ENCODE measurements at places on chromosomes 11 and 22.

- no peak for DNase-seq
These were observed 59.5 kb downstream of the LRRC74B start for GRCh38 chr22:21105294-21105693.

- no peak for DNase-seq
These were observed 74.7 kb upstream of the APOA1 start for GRCh38 chr11:116911976-116912734.

DNA sequence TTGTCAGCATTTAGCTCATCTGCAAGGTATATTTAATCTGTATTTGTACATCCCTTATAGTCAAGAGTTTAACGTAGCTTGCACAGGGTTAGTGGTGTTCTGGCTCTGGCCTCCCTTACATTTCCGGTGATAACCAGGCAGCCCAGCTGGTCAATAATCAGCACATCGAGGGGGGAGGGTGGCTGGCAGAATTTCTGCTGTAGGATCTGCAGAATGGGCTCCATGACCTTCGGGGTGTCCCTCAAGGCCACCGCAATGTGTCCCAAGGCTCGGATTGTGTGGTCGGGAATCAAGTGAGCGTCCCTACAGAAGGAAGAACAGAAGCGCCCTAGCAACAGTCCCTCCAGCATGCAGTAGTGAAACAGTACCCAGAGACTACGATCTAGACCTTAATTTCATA, 25.1 kb downstream of the SERPIND1 start:
- no peak for DNase-seq

DNA sequence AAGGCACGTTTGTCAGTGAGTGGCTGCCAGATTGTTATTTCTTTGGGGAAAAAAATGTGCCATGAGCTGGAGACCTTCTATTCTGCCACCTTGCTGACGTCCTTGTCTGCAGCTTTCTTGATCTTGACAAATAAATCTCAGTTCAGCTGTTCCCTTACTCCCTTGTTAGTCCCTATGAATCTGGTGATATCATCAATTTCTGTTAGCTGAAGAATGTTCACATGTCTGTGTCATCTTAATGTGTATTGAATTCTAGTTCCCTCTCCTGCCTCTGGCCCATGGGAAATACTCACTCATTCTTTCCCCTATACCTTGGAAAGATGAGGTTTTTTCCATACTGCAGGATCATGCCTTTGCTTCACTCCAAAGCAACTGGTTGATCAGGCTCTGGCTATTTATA, 649.9 kb upstream of the API5 start:
- DNase-seq, result no peak

DNA sequence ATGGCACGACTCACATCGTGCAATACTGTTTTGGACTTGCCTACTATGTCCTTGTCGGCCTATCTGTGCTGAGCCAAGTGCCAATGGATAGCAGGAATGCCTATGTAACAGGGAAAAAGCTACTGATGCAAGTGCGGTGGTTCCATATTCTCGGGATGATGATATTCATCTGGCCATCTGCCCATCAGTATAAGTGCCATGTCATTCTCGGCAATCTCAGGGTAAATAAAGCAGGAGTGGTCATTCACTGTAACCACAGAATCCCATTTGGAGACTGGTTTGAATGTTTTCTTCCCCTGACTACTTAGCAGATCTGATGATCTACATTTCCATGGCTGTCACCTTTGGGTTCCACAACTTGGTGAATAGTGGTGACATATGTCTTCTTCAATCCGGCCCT, 20.1 kb downstream of the OOSP3 start:
- DNase-seq, result no peak

GRCh38 chr11:128660947-128661346, 32.9 kb upstream of the FLI1 start:
- DNase-seq, result no peak

GRCh38 chr11:96204721-96205459, 138.1 kb downstream of the MAML2 start:
- no peak for DNase-seq

GRCh38 chr11:119700030-119700429, 29.0 kb downstream of the NECTIN1 start:
- no peak for DNase-seq

DNA sequence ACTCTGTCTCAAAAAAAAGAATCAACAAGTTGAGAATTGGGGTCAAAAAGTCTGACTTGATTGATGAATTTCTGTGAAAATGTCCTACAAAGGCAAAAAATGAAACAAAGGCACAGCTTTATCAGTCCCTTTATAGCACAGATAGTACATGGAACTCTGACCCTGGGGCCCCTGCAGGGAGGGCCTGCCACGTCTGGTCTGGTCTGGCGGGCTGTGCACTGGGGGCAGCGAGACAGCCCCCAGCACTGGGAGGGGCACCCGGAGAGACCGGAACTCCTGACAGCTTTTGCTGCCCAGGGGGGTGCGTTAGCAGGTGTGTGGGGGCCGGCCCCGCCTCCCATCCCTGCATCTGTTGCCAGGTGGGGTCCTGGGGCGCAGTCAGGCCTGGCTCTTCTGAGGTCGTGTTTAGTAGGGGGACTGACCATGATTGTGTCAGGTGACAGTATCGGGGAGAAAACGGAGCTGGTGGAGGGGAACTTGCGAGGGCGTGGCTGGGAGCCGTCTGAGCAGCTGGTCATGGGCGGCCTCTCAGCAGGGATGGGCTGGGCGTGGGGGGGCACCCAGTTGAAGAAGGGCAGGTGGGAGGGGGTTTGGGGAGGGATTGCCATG, 51.7 kb downstream of the GRAMD4 start:
- no peak for DNase-seq

- peak; percentile 63 for DNase-seq
These were observed 941.7 kb downstream of the NTM start for GRCh38 chr11:132312161-132312560.

DNA sequence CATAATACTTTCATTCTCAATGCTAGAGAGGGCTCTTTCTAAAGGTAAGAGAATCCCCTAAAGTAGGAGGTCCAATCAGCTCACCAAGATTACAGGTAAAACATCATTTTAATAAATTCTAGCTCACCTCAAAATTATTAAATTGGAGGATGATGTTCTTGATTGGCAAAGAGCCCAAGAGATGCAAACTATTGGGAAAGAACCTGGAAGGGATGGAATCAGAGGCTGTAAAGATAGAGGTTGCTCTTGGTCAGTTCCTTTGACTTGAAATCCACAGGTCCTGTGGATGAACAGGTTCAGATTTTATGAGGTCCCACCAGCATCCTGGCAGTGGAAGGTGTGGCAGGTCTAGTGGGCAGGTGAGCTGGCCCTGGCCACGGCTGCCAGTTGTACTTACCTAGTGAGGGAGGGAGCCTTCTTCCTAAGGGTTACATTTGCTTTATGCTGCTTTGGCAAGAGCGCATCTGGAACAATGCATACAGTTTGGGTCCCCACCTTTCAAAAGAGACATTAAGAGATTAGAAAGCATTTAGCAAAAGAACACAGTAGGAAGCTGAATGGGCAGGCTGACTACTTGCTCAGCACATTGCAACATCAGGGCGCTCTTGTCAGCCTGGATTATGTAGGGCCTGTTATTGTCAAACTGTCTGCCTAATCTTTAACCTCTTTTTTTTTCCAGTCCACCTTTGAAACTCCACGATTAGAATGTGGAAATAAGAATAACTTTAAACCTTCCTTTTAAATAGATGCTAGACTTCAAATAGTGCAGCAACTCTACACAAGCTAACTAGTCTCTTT, 97.0 kb downstream of the RDX start:
- no peak for DNase-seq

DNA sequence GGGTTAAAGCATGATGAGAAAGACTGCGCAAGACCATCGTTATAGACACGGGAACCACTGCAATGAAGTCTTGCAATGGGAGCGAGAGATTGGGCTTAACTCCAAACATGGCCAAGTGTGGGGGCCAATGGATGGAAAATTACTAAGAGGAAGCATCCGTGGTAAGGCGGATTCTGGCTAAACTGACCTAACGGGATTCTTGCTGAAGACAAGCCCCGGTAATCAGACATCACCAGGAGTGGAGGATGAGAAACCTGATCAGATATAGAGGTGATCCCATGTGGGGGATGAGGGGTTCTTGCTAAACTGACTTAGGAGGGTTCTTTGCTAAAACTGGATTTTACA, 5.8 kb upstream of the SYNGR1 start:
- DNase-seq, result no peak

- DNase-seq, result no peak
These were observed 13.9 kb downstream of the SBF1 start for GRCh38 chr22:50460938-50461337.

DNA sequence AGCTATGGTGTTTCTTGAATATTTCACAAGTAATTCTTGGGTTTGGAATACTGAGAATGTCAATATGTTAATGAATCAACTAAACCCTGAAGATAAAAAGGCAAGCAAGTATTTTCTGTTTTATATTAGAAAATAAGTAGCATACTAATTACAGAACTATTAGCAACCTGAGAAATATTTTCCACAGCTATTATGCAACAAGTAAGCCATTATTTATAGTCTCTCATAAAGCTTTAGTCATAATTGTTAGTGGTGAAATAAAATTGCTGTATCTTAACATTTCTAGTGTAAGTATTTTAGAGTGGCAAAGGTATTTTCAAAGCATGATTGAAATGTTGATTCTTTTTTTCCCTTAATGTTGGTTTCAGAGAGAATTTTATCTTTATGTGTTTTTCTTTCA, 53.3 kb downstream of the FAR1 start:
- DNase-seq, result no peak

- DNase-seq, result no peak
These were observed 1320.5 kb downstream of the BRD1 start for GRCh38 chr22:48507171-48507570.

- no peak for DNase-seq
These were observed 82.6 kb upstream of the SYT13 start for GRCh38 chr11:45368697-45369096.

DNA sequence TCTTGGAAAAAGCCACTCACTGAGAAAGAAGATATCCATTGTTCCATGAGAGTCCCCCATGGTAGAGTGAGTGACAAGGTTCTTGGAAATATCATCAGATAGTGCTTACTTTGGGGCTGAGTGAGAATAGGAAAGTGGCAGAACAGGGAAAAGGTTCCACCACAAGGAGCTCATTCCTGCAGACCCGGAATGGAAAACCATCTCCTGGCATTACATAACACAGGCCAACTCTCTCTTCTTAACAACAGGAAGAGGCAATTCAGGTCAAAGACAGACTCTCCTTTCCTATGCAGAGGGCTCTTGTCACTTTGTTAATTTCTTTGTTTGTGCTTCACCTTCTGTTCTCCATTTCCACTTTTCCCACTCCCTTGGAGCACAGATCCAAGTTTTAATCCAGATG, 259.7 kb downstream of the KIRREL3 start:
- DNase-seq, result no peak

- DNase-seq, result no peak
These were observed 189.6 kb upstream of the CCDC90B start for GRCh38 chr11:83475760-83476159.

DNA sequence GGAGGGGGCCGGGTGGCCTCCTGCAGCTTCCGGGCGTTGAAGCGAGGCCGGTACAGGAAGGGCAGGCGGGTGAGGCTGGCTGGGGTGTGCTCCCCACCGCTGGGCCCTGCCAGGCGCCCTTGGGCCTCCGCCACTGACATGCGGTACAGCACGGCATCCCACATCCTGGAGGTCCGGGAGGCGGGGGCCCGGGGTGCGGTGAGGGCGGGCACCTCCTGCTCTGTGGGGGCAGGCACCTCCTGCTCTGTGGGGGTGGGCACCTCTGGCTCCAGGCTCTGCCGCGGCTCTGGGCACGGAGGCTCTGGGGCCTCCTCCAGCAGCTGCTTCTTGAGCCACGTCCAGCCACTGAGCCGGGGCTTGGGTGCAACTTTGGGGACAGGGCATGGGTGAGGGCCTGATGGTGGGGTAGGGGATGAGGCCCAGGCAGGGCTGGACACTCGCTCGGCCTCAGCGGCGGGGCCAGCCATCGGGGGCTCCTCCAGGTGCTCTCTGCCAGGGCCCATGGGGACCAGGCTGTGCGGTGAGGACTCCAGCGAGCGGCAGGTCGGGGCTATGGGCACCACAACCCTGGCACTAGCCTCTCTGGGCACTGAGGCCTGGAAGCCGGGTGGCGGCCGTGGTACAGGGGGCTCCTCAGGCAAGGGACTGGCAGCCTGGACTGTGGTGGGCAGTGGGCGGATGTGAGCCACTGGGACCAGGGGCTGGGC, 2.3 kb downstream of the PRR33 start:
- DNase-seq, result no peak

DNA sequence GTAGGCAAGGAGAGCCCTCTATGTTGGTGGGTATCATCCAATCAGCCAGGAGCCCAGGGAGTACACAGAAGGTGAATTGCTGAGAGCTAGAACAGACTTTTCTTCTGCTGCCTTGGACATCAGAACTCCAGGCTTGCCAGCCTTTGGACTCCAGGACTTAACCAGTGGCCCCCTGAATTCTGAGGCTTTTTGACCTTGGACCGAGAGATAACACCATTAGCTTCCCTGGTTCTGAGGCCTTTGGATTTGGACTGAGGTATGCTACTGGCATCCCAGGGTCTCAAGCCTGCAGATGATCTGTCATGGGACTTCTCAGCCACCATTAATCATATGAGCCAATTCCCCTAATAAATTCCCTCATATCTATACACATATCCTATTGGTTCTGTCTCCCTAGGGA, 21.5 kb downstream of the TCF20 start:
- no peak for DNase-seq

DNA sequence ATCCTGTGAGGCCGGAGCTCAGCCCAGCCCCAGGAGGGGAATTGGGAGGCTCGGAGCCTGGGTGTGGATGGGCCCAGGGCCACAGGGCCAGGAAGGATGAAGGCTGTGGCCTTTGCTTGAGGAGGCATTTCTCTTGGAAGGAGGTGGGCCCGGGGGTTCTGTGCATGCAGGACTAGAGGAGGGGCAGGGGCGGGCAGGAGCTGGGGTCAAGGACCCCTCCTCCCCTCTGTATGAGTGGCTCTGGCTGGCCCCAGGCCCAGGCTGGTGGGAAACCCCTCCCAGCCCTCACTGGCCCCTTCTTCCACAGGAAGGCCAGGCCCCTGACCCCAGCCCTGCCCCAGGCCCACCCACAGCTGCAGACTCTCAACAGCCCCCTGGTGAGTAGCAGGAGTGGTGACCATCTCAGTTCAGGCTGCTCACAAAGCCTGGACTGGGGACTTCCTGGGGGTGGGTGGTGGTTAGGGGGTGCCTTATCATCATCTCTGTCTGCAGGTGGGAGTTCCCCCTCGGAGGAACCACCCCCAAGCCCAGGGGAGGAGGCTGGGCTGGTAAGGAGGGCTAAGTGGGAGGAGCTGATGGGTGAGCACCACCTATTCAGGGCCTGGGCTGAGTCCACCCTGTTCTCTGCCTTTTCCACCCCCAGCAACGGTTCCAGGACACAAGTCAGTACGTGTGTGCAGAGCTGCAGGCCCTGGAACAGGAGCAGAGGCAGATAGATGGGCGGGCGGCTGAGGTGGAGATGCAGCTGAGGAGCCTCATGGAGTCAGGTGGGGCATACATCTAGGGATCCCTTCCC, 6.0 kb downstream of the KCNK7 start:
- no peak for DNase-seq

- no peak for DNase-seq
These were observed 43.5 kb downstream of the GNB1L start for GRCh38 chr22:19811211-19811621.

DNA sequence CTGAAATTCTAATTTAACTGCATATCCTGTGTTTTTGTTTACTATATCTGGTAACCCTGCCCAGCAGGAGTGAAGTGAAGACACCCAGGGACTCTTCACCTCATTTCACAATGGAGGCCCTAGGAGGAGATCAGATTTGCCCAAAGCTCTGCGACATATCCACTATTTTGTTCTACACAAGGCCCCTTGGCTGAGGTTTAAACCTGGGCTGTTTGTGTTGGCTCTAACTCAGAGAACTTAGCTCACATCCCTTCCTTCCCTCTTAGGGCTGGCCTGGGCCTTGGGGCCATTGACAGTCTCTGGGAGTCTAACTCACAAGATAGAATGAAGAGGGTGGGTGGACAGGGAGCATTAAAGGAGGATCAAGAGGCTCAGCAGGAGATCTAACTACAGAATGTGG, 8.2 kb upstream of the PLA2G3 start:
- DNase-seq, result no peak

Data from non-pigmented ciliary epithelial cell (primary cell).